Stimulated activated CD4-positive, alpha-beta T cell treated with anti-CD3 and anti-CD28 coated beads, TNF-alpha, amount 100 ng/mL, for 4 hours (primary cell): ENCODE measurements at places on chromosomes 7 and 10.

DNA sequence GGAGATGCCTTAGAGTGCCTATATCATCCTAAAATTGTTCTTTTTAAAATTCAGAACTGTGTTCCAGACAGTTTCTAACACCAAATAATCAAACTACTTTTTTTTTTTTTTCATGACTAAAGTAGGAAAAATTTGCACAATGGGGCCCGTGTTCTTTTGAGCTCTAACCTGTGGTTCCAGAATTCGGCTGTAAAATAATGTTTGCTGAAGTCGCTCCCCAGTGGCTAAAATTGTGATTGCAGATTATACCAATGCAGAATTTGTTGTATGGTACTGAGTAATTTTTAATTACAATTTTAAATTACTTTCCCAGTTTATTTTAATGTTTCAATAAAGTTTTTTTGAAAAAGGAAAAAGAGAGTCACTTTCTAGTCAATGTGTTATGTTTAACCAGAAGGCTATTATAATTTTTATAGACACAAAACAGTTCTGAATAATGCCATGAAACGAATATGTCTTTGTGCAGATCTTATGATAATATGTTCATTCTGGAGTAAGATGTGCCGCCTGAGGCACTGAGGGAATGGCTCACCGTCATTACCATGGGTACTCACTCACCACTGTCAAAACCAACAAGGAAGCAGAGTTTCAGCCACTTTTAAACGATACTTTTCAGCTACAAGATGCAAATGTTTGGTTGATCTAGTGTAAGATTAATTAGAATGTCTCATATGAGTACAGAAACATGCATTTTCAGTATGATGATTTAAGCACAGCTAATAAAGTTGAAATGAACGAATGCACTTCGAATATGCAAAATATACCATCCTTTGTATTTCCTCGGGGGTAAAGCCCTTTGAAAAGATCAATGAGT is 173.6 kb downstream of the PRKCQ start:
- peak; percentile 13 for DNase-seq

DNA sequence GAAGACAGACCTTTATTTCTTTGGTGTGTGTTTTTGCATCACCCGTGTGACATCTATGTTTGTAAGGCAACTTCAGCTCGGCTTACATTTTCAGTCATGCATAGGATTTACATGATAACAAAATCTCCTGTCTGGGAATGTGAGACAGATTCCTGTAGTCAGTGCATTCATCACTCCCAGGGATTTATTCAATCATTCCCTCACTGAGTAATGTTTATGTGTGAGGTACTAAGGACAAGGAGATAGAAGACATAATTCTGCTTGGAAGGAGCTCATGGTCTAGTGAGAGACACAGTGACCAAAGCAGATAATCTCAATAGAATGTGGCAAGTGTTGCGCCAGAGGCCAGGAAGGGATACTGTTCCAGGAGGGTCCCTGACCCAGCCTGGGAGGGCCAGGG is 35.2 kb upstream of the BMPER start:
- no peak for DNase-seq

DNA sequence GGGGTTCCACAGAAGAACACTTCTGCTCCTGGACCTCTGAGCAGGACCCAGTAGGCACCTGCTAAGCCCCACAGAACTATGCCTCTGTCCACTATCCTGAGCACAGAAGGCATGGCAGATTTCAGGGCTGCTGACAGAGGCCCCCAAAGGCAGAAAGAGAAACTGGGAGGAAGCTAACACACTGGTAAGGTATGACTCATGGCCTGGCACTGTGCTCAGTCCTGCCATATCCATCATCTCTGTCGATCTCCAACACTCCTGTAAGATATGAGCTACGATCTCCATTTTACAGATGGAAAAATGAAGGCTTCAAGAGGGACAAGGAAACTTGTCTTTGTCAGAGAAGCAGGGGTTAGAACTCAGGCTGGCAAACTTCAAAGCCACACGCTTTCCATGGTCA is 62.2 kb downstream of the GRID1 start:
- DNase-seq, result no peak

GRCh38 chr7:146223851-146224250 is 107.2 kb downstream of the CNTNAP2 start:
- DNase-seq, result no peak

- DNase-seq, result no peak
Measured at GRCh38 chr10:94546049-94546900, 687 bp downstream of the HELLS start.

GRCh38 chr7:88316456-88316855 is 9.8 kb upstream of the STEAP4 start:
- DNase-seq, result no peak

DNA sequence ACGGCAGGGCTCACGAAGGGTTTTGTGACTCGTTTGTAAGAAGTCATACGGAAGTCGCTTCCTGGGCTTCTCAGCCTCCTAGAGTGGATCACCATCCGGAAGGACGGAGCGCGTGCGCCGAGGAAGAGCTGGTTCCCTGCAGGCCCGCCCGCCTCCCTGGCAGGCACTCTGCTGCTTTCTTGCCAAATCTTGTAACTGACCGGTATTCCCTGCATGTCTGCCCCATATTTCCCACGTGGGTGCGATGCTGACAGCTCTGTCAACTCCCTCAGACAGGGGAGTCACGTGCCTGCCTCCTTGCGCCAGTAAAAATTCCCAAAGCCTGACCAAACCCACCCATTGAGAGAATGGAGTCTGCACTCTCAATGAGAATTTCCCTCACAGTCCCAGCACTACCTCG is 12.7 kb downstream of the SHH start:
- no peak for DNase-seq

GRCh38 chr7:117995850-117996650 is 122.8 kb upstream of the CTTNBP2 start:
- DNase-seq, result no peak

- no peak for DNase-seq
Measured at GRCh38 chr10:124007773-124008145, 85.6 kb downstream of the CHST15 start.

DNA sequence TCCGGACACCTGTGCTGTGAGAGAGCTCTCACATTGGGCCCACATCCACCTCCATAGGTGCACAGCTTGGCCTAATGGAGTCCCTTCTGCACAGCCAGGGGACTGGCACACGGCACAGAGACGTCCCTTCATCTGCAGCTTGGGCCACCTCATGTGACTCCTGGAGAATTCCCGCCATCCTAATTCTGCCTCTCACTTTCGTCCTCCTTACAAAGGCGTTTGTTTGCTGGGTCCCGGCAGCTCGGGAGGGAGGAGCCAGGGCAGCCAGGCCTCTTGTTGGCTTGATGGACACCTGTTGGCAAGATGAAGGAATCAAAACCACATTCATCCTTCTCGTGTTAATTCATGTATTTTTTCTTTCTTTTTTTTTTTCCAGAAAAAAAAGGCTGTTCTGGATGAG is 30.7 kb upstream of the TTYH3 start:
- no peak for DNase-seq

- DNase-seq, result no peak
Measured at GRCh38 chr7:36015733-36016132, 137.3 kb upstream of the EEPD1 start.

DNA sequence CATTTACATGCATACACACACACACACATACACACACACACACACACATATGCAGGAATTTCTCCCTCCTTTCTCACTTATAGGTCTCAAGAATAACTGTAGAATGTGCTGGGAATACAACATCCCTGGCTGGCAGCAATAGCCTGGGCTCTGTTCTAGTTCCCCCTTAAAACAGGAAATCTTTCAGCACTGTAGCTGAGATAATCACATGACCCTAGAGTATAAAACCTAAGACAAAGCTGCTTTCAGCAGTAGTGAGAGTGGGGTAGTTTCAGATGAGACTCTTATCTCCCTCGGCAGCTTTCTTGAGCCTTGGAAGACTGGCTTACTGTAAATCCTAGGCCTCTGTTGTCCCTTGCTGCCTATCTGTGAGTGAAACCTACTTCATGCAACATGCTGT is 137.4 kb upstream of the AKR1E2 start:
- DNase-seq, result no peak

DNA sequence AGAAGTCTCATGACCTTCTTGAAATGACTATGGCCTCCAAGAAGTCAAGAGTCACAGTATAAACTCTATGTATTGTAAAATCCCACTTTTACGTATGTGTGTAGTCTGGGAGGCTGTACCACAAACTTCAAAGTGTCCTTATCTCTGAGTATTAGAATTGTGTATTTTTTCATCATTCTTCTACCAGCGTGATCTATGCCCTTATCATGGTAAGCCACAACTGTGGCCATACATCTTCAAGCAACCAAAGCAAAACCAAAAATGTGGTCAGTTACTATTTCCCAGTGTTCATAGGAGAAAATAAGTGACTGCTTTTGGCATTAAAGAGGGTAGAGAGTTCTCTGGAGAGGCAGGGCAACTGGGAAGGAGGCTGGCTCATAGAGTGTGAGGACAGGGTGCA is 42.8 kb downstream of the SPOCK2 start:
- DNase-seq, result no peak

GRCh38 chr7:45384499-45384898 is 189.7 kb upstream of the ADCY1 start:
- no peak for DNase-seq

GRCh38 chr10:106284802-106285587 is 879.5 kb downstream of the SORCS1 start:
- no peak for DNase-seq

DNA sequence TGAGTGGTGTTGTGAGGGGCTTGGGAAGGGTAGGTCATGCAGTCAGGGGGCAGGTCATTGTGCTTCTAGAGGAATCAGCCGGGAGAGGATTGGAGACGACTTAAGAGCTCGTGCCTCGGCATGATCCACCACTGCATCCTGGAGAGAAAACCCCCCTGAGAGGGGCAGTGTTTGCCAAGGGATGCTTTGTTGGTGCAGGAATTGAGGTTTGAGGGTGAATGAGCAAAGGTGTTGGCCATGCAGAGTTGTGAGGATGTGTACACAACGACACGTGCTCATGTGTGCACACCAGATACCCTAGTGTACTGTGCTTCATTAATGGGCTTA is 85.6 kb upstream of the ANLN start:
- no peak for DNase-seq

DNA sequence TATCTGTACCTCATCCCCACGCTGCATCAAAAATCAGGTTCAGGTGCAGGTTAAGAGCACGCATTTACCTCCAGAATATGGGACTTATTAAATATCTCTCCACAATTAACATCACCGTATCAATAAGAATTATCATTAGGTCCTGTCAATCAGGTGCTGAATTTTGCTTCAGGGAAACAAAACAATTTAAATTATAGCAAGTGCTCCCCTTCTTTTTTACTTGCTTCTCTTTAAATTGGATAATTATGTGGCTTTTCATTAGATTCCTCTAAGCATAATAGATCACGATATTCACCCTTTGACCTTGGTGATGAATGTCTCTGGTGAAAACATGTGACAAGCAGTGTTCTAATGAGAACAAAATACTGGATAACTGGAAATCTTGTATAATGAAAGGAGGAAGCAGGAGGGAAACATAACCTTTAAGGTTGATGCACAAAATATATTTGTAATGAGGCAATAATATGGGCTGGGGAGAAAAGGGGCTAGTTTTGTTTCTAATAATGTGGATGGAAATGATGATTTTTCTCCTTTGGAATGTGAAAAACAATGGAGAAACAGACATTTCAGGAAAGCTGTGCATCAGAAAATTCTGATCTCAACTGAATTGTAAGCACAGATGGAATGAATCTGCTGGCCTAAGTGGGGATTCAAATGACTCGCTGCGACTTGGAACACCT is 166.9 kb downstream of the SNX10 start:
- no peak for DNase-seq

- DNase-seq, result no peak
Measured at GRCh38 chr7:95490231-95490762, 4.6 kb downstream of the ASB4 start.

GRCh38 chr7:156101355-156101754 is 289.1 kb upstream of the SHH start:
- no peak for DNase-seq

GRCh38 chr7:64879086-64879730 is 23.9 kb upstream of the ZNF273 start:
- no peak for DNase-seq

- DNase-seq, result no peak
Measured at GRCh38 chr10:25849988-25850387, 84.0 kb upstream of the MYO3A start.

- DNase-seq, result no peak
Measured at GRCh38 chr10:127618797-127619196, 69.7 kb downstream of the NPS start.

GRCh38 chr7:96093435-96093834 is 228.5 kb downstream of the SLC25A13 start:
- DNase-seq, result no peak

GRCh38 chr10:58867683-58868082 is 308.8 kb upstream of the PHYHIPL start:
- DNase-seq, result no peak
